ENCODE measurements at places on chromosomes 13 and 19.

- DNase-seq: no peak
Measured at GRCh38 chr13:29270271-29270985, 325.1 kb downstream of the SLC7A1 start.

DNA sequence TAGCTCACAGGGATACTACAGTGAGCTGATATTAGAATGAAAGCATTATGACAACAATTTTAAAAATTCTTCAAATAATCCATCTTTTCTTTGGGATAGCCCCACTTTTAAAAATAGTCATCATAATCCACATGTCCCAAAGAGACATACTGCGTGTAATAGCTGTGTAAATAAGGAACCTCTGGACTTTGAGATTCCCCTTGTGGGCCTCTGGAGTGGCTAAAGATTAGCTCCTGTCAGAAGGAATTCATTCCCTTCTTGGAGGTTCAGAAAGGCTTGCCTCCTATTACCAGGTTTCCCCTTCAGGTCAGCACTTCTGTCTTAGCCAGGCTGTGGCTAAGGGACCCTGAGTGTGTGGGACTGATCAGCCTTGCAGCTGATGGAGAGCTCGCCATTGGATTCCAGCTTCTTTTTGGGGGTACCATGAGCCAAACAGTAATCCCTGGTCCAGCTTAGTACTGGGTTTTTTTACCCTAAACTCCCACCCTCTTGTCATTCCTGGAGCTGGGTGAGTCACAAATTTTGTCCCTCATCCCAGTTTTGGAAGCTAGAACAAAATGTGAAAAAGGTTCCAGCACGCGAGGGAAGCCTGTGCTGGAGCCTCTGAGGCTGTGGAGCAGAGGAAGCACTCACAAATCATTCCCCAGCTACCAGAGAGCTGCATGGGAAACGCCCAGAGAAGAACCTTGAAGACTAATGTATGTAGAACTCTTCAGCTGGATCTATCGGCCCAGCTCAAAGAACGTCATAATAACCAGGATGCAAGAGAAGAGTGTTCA, 96.7 kb downstream of the RNASEH2B start:
- no peak for DNase-seq

DNA sequence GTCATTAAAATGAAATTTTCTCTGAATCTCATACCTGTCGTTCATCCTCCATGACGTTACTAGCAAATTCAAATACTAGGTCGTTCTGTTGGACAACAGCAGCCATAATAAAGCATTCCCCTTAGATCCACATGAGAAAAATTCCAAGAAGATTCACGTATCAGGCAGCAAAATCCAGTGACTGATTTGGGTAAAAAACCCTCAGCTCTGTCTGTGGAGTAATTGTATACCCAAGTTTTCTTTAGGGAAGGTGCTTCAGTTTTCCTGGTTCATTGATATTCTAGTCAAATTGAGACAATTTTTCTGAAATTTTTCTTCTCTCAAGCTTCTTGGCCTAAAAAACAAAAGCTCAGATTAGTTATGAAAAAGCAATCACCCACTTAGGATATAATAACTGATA, 37.2 kb downstream of the ELF1 start:
- DNase-seq: no peak

DNA sequence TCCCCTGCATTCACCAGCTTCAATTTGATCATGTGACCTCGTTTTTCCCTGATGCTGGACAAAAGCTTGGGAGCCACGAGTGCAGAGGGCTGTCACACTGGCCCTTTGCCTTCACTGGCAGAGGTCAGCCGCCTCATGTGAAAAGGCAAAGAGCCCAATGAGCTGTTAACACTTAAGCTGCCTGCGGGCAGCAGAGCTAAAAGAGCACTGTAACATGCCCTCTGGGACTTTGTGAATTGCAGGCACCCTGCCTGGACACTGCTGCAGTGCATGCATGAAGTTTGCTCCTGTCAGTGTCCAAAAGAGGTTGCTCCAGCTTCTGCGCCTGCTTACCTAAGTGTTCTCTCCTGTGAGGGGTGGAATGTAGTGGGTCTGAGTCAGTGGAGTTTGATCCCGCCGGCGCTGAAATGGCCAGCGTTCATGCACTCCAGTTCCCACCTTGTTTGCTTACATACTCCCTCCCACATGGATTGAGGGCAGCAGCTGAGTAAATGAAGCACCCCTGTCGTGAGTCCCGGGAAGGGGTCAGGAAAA, 193.7 kb downstream of the RFC3 start:
- no peak for DNase-seq

GRCh38 chr13:110228936-110229904, 77.7 kb downstream of the COL4A1 start:
- no peak for DNase-seq

- DNase-seq: no peak
Measured at GRCh38 chr19:335072-335471, 9.5 kb downstream of the MIER2 start.

DNA sequence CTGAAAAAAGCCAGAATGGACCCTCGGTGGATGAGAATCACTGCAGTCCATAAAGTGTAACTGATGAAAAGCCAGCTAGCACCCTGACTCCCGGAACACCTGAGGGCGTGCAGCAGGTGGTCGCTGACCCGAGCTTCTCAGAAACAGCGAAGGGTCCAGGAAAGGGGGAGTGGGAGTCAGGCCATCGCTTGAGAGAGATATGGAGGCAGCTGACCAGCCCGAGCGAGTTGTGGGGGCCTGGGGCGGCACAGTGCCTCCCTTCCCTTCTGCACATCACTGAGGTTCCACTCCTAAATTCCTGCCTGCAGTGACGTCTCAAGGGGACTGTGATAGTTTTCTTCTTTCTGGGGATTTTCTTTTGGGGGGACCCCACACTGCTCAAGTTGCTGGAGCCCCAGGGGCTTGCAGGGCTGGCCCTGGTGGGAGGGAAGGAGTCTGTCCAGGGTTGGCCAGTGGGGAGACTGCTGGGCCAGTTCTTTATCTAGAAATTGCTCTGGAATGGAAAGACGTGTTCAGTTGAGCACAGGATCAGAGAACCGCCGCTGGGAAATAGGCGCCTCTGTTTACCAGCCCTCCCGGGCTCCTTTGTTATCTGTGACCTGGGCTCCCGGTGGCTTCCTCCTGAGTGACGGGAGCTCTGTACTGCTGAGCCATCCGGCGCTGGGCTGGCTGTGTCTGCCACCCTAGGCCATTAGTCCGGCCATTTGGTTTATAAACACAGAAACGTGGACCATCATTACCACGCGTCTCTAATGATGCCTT, 71.3 kb downstream of the RAB20 start:
- DNase-seq: no peak
